Activated gamma-delta T cell treated with Interleukin-2 at 50 U/mL for 16 hours (primary cell): ENCODE measurements at places on chromosomes 2 and 18.

DNA sequence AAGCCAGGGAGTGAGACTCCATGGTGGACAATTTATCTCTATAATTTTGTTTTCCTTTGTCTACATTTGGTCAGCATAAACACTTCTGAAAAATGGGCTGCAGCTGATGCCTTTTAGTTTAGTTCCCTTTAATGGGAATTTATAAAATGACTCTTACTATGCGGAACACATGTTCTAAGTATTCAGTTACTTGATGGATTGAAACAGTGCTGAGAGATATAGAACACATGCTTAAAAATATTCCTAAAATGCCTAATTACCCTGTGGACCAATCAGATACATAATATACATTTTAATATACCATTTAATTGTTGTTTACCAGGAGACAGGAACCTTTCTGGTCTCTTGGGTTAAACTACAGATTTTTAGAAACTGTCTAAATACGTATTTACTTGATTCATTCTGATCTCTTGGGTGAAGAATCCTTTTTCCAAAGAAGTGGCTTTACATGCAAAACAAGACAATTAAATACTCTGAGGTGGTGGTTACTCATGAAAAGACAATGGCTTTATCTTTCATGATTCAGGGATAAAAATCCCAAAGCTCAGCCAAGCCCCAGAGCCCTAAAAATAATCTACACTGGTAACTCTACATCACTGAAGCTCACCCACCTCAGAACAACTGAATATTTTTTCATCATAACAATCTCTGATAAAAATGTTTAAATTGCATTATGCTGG, 128.1 kb upstream of the SERTAD2 start:
- no peak for DNase-seq

DNA sequence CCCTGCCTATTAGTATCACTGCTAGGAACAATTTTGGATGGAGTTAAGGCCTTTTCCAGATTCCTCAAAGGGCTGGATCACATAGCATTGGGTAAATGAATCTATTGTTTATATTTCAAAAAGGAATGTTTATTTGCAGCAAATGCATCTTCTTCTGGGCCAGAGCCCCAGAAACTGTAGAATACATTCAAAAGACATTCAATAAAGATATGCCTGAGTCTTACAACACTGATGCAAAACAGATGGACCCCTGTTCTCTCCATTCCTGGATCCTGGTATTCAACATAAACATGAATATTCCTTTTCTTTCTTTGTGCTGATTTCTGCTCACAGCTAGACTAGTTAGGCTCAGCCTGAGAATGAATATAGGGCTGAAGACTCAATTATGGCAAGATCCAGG, 227.2 kb upstream of the KLHL29 start:
- no peak for DNase-seq

- no peak for DNase-seq
Measured at GRCh38 chr2:207975921-207976320, 49.4 kb downstream of the PLEKHM3 start.

GRCh38 chr2:24613154-24613814, 122.2 kb downstream of the NCOA1 start:
- peak; percentile 4 for DNase-seq

GRCh38 chr18:32469190-32469651, 1.5 kb downstream of the GAREM1 start:
- DNase-seq, result no peak

- no peak for DNase-seq
Measured at GRCh38 chr2:52880872-52881271, 886.7 kb upstream of the CHAC2 start.

- no peak for DNase-seq
Measured at GRCh38 chr18:36608107-36608506, 220.7 kb downstream of the TPGS2 start.

DNA sequence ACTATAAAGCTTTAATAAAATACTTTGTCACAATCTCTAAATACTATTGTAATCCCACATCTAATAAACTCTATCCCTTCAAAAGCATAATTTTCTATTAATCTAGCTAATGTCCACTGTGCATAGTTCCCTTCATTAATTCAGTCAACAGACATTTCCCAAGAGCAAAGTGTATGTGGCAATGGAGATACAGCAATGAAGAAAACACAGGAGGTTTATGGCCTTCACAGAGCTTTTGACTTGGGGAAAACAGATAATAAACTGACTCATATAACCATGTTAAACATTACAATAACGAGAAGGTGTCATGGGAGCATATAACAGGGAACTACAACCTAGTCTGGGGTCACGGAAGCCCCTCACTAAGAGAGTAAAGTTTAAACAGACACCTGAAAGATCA, 86.3 kb downstream of the SPIRE1 start:
- DNase-seq, result no peak

DNA sequence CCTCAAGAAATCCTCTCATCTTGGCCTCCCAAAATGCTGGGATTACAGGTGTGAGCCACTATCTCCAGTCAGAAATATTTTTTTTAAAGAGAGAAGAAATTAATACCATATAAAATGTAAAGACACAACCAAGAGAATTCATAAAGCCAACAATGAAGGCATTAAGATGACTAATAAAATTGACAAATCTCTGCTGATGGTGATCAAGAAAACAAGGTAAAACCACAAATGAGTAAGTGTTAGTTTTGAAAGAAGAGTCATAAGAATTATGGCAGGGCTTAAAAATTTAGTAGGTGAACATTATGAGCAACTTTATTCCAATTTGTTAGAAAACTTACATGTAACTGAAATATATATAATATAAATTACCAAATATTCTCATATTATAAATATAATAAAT, 752.8 kb upstream of the CELF4 start:
- no peak for DNase-seq

- DNase-seq, result no peak
Measured at GRCh38 chr18:41647914-41648313, 307.1 kb upstream of the PIK3C3 start.

DNA sequence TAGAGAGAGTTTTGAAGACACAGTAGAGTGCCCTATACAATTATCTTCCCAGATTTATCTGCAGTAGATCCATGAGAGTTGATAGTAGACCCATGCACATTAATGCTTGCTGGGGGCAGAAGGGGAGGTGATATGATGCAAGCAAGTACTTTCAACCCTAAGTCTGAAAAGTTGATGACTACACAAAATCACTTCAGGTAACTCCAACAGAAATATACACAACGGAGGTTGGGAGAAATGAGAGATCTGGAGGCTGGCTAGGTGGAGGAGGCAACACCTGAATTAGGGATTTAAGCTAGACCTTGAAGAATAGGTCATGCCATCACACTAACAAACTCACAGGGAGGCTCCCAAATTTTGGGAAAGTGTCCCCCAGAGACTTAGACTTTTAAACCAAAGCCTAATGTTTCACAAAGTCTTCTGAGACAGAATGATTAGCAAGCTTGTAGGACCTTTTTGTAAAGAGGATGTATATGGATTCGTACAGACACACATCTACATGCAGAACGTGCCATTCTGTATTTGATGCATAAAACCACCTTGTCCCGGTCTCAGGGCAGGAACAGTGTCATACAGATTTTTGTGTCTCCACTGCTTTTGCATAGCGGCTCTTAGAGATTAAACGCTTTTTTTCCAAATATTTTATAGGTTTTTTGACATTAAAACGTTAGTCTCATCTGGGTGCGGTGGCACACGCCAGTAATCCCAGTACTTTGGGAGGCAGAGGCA, 937 bp upstream of the STAMBP start:
- no peak for DNase-seq

DNA sequence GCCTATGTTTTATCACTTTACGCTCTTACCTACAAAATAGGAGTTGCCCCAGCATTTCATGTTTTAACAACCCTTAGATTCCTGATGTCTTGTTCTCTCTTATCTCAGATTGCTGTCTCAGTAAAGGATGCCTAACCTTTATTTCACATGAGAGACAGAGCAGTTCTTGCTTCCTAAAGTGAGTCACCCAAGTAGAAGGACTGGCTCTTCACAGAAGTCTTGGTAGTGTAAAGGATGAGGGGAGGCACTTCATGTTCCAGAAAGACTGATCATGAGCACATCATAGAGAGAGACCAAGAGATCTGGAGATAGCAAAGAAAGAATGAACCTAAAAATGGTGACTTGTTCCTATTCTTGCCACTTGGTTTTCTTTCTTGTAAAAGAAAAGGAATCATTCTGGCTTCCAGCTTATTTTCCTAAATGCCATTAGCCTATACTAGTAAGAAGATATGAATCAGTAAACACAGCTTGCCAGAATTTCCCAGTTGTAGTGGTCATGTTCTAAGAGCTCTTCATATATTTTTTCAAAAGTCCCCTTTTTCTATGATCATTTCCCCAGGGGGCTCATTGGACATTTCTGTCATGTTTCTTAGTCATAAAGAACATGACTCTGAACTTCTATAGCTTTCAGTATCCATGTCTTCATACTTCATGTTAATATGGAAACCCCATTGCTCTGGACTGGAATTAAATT, 54.9 kb downstream of the MAPRE2 start:
- DNase-seq, result no peak

GRCh38 chr2:177359836-177360595, 32.6 kb upstream of the AGPS start:
- DNase-seq, result no peak

GRCh38 chr2:17051538-17051937, 385.9 kb upstream of the CYRIA start:
- no peak for DNase-seq

DNA sequence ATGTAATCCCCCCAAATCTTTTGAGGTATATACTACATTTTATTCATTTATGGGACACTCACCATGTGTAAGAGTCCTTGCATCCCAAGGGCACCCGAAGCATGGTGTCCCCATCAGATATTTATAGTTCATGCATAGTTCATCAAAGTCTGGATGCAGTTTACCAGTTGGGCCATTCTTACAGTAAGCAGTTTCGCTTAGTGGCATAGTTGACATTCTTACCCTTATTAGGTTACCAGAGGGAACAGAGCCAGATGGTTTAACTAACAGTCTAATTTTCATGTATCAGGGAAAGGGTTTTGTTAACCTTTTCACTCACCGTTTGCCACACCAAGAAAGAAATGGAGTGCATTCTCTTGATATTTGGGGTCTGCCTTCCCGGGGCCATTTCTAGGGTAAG, 7.1 kb downstream of the ZNF407 start:
- DNase-seq, result no peak

DNA sequence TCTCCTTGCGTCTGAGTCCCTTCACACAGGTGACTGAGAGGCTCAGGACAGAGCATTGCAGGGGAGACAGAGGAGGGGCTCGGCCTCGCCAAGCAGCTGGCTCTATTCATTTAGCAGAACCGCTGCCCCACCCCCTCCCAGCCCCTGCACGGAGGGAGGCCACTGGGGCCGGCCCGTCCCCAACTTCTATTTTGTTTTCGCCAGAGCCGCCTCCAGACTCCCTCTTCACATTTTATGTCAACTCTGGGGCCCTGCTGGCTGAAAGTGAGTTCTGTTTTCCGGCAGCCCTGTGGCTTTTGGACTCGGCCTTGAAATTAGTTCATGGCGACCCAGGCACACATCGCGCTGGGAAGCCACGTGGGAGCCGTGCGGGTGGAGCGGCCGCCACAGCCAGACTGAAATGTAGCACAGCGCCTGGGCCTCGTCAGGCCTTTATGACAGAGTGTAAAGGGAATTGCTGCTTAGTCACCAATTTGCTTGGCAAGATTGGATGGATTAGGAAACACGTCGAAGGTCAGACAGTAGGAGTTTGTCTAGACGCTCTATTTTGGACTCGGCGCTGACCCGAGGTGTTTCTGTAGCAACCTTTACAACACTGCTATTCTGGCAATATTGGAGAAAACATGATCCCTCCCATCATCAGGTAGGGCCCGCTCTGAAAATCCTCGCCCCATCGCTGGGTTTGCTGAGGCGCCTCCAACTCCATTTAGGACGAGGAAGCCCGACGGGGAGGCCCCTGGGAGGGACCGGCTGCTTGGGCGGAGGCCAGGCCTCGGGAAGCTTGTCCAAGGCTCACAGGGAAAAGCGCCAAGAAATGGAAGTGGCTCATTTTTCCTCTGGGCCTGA, 90.7 kb upstream of the CTDP1 start:
- DNase-seq, result no peak

GRCh38 chr2:118830118-118830517, 17.3 kb downstream of the EN1 start:
- DNase-seq, result no peak

GRCh38 chr2:239290618-239291474, 110.0 kb downstream of the HDAC4 start:
- DNase-seq, result no peak

GRCh38 chr18:55339990-55340389, 248.0 kb downstream of the TCF4 start:
- no peak for DNase-seq

- no peak for DNase-seq
Measured at GRCh38 chr2:45275806-45276205, 266.6 kb upstream of the SIX2 start.

DNA sequence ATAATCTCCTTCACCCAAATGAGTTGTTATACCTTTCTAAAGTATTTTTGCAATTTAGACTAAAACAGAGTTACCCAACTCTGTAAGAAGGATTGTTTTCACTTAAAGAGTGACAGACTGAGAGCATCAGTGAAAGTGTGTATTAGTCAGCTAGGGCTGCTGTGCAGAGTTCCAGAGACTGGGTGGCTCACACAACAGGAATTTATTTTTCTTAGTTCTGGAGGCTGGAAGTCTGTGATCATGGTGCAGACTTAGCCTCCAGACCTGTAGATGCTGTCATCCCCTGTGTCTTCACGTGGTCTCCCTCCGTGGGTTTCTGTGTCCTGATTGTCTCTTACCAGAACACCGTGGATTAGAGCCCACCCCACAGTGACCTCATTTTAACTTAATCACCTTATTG, 40.0 kb downstream of the BCL2L11 start:
- DNase-seq, result no peak

GRCh38 chr2:187982668-187983067, 309.0 kb upstream of the GULP1 start:
- no peak for DNase-seq
